ENCODE measurements at places on chromosomes 1 and 21. TPM values are rescaled to one million over a fixed set of nuclear protein-coding genes. Genes with fewer than 3 reads are reported as not detected.

Gene SELP
- not detected for polyA plus RNA-seq

Gene TEDDM1
- polyA plus RNA-seq, result not detected

Gene PTGFRN
- not detected for polyA plus RNA-seq

Gene C1orf50
- 3.0 TPM for polyA plus RNA-seq

Gene IFI44L
- 5.1 TPM for polyA plus RNA-seq

Gene RPTN
- not detected for polyA plus RNA-seq

Gene KCNK2
- not detected for polyA plus RNA-seq

Gene CFAP141
- polyA plus RNA-seq, result not detected

Gene CORT
- not detected for polyA plus RNA-seq

Gene SLFNL1
- polyA plus RNA-seq, result 0.65 TPM

Gene NUDT4B
- 7.8 TPM for polyA plus RNA-seq

Data from naive B cell (primary cell).